ENCODE measurements at places on chromosomes 5 and 9.

- no peak for DNase-seq
Observed at GRCh38 chr5:137957948-137958347, 68.7 kb downstream of the PKD2L2 start.

- no peak for DNase-seq
Observed at GRCh38 chr5:176181271-176181855, 56.9 kb upstream of the SIMC1 start.

GRCh38 chr9:97237951-97238889 lies 69.2 kb upstream of the CCDC180 start:
- peak; percentile 92 for DNase-seq

GRCh38 chr5:130213607-130214006 lies 309.3 kb downstream of the CHSY3 start:
- no peak for DNase-seq

DNA sequence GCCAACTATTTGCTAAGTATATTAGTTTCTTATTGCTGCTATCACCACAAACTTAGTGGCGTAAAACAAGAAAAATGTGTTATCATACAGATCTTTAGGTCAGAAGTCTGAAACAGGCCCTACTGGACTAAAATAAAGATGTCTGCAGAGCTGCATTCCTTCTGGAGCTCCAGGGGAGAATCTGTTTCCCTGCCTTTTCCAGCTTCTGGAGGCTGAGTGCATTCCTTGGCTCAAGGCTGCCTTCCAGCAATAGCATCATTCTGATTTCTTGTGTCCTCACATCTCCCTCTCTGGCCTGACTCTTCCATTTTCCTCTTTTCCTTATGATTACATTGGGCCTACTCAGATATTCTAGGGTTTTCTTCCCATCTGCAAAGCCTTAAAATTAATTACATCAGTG lies 15.9 kb downstream of the MAN2A1 start:
- DNase-seq, result peak; percentile 52

DNA sequence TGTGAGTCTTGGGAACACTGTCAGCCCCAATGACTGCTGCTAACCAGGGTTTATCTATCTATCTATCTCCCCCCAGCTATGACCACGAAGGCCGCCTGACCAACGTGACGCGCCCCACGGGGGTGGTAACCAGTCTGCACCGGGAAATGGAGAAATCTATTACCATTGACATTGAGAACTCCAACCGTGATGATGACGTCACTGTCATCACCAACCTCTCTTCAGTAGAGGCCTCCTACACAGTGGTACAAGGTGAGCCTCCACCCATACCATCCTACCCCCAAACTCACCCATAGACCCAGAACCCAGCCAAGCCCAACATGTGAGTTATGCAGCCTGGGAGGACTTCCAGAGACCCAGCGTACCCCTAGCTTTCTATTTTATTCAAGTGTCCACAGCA lies 65.4 kb upstream of the WWC1 start:
- no peak for DNase-seq

GRCh38 chr9:2193552-2193951 lies 178.4 kb downstream of the SMARCA2 start:
- DNase-seq, result no peak

DNA sequence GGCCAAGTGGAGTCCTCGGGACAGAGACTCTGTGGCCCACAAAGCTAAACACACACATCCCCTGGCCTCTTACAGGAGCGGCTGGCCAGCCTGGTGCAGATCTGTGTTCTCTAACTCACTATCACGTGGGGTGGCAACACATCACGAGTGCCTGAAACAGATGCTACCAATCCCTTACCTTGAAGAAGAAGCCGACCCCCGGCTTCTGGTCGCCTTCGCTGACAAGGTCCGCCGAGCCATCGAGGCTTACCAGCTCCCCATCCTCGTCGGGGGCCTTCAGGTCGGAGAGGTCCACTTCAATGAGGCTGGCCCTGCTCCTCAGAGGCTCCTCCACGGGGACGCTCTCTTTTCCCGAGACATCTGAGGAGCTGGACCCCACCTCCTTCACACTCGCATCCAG lies 86.7 kb downstream of the CAMSAP1 start:
- no peak for DNase-seq

- no peak for DNase-seq
Observed at GRCh38 chr5:76371960-76372322, 31.1 kb upstream of the IQGAP2 start.

GRCh38 chr5:145157841-145158240 lies 677.3 kb downstream of the PRELID2 start:
- no peak for DNase-seq

DNA sequence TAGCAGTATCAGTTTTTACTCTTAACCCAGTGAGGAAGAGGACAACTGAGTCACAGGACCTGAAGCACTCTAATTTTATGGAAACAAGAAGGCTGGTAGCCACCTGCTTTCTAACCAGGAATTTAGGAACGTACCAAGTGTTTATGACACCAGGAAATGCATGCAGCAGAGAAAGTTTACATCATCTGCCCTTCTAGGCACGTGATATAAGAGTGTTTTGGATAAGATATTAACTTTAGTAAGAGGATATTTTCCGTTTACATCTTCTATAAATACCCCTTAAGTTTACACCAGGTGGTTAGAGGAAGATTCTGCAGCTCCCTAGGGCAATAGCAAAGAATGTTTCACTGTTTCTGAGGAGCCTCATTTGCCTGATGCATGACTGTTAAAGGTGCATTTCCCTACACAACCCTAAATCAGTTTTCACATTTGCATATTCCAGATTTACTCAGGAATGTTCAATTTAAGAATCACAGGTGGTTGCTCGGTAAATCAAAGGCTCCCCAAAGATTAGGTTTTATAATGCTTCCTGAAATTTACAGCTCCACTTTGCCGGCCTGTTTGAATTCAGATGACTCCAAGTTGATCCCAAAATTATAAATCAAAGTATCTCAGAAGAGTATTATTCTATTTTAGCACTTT lies 1.8 kb downstream of the TSC1 start:
- DNase-seq, result no peak

DNA sequence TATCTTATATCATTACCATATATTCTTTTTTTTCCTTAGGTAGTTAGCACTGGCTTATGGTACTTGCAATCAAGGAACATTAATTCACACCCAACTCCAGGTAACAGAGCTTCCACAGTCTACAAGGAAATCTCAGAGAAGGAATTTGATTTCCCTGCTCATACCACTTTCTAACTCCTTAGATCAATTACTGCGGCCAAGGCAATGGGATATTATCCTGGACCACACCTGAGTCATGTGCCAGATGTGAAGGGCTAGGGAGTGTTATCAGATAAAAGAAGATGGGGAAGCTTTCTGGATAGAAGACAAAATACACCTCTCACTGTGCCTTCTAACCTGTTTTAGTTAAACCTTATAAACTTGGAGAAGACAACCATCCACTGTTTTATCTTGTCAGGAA lies 181.2 kb downstream of the CCDC192 start:
- DNase-seq, result no peak

GRCh38 chr9:33128570-33128969 lies 38.6 kb downstream of the B4GALT1 start:
- no peak for DNase-seq

DNA sequence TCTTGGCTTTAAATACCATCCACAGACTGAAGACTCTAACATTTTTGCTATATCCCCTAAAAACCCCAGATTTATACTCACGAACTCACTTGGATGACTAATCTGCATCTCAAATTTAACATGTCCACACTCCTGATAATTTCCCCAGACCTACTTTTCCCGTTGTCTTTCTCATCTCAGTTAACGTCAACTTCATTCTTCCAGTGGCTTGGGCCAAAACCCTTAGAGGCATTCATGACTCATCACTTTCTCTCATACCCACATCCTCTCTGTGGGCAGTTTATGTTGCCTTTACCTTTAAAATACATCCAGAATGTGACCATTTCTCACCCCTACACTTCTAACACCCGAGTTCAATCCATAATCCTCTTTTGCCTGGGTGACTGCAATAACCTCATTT lies 96.7 kb downstream of the EDIL3 start:
- DNase-seq, result peak; percentile 21

GRCh38 chr5:72818866-72819534 lies 2.5 kb downstream of the TNPO1 start:
- DNase-seq, result peak; percentile 45

DNA sequence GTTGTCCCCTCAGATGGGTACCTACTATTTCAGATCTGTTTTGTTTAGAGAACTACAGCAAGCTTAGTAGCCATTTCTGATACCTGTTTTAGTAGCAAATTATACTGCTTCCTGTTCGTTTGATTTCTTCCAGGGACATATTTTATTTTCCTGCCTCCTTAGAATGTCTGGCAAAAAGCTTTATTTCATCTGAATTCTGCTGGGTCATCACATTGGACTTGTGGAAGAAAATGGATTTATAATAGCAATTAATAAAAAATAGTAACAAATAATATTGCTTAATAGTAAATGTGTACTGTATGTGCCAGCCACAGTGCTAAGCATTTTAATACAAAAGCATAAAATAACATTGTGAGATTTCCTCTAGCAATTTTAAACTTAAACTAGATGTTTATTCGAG lies 79.4 kb downstream of the SH3GL2 start:
- DNase-seq, result no peak

DNA sequence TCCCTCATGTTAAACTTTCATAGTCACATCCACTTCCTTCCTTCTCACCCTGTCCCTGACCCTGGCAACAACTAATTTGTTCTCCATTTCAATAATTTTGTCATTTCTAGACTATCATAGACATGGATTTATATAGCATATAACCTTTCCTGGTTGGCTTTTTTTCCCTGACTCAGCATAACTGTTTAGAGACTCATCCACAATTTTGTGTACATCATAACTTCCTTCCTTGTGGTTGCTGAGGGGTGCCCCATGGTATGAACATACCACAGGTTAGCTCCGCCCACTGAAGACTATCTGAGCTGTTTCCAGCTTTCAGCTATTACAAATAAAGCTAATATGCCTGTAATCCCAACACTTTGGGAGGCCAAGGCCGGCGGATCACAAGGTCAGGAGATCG lies 137.3 kb downstream of the PHF2 start:
- no peak for DNase-seq

DNA sequence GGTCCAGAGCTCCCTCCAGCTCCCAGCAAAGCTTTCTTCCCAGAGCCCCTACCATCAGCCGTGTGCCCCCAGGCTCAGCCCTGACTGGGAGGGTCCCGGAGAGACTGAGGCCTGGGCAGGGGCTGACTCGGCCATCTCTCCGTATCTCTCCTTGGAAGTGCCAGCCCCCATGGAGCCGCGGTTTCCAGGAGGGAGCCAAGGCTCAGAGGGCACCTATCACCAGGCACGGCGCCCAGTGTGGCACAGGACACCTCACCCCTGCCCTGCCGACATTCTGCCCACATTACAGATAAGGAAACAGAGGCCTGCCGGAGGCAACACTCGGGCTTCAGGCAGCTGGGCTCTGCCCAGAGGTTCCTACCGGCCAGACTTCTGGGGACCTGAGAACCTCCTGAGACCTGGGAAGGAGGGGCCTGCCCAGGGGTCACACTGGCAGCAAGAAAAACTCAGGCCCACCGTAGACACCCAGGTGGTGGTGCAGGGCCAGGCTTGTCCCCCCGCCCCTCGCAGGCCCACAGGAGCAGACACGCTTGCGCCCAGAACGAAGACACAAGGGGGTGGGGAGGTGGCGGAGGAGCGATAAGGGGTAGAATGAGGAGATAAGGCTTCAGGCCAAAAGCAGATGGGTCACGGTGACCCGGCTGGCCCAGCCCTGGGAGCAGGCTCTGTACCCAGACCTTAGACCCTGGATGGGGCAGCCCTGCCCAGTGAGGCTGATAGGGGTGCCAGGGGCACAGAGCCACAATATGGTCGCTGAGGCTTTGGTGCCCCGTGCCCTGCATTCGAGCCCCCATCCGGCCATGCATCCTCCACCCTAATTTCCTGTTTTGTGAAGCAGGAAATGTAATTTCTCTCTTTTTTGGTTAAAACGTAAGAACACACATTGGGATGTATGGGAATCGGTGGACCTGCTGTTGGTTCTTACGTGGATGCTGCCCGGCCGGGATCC lies 11.8 kb downstream of the NR5A1 start:
- no peak for DNase-seq

DNA sequence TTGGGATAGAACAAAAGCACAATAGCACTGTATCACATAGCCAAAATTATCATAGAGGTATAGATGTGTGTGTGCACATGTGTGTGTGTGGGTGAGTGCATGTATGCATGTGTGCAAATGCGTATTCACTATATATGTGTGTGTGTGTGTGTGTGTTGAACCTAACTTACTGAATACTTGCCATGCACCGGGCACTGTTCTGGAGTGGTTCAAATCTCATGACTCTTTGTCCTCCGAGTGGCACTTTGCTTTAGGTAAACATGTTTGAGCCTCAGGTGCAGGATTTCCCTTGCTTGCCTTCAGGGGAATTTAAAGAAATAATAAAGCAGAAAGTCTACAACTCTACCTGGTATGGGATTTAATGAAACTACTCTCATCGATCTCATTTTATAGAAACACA lies 183.5 kb upstream of the GDNF start:
- DNase-seq, result no peak

- no peak for DNase-seq
Observed at GRCh38 chr5:96896276-96896675, 20.0 kb downstream of the ERAP2 start.

GRCh38 chr9:1456301-1457024 lies 406.3 kb downstream of the DMRT2 start:
- no peak for DNase-seq

DNA sequence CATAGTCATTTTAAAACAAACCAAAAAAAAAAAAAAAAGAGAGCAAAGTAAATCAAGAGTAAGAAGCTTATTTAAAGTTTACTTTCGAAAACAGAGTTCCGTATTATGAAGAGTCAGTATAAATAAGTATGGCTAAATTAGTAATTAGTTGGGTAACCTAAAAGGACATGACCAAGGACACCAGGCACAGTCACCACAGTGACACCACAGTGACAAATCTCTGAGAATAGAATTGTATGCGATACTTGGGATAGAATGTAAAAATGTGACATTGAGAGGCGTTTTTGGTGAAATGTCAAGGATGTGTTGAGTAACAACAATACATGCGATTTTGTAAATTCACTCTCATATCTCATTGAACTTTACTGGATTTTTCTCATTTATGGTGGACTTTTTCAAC lies 150.9 kb upstream of the SPEF2 start:
- DNase-seq, result no peak

DNA sequence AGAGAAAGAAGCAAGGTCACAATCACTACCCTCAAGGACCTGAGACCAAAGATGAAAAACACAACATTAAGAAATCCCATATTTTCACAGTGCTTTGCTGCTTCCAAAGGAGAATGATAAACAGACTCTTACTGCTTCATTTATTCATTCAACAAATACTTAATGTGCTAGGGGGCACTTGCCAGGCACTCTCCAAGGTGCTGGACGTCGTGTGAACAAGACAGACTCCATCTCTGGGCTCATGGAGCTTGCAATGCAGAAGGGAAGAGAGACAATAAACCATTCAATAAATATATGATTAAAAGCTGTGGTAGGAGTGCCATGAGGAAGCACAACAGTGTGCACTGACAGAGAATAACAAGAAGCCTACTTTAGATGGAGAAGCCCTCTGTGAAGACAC lies 327.7 kb downstream of the CDK5RAP2 start:
- no peak for DNase-seq

DNA sequence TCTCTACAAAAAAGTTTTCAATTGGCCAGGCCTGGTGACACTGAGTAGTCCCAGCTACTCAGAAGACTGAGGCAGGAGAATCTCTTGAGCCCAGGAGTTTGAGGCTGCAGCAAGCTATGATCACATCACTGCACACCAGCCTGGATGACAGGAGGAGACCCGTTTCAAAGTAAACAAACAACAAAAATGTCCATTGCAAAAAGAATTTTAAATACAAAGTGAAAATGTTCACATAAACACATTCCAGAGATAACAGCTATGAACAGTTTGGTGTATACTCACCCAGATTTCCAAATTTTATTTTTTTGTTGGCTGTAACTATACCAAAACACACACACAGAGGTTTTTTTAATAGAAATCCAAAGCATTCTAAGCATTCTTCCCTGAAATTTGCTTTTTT lies 39.8 kb downstream of the ADRA1B start:
- peak; percentile 36 for DNase-seq
